Activated effector memory CD4-positive, alpha-beta T cell treated with anti-CD3 and anti-CD28 coated beads, Interleukin-2, amount 50 U/mL, for 16 hours (primary cell): ENCODE measurements at places on chromosomes 11 and 22.

- no peak for DNase-seq
These were observed 32.0 kb downstream of the TMEM123 start for GRCh38 chr11:102420547-102420946.

DNA sequence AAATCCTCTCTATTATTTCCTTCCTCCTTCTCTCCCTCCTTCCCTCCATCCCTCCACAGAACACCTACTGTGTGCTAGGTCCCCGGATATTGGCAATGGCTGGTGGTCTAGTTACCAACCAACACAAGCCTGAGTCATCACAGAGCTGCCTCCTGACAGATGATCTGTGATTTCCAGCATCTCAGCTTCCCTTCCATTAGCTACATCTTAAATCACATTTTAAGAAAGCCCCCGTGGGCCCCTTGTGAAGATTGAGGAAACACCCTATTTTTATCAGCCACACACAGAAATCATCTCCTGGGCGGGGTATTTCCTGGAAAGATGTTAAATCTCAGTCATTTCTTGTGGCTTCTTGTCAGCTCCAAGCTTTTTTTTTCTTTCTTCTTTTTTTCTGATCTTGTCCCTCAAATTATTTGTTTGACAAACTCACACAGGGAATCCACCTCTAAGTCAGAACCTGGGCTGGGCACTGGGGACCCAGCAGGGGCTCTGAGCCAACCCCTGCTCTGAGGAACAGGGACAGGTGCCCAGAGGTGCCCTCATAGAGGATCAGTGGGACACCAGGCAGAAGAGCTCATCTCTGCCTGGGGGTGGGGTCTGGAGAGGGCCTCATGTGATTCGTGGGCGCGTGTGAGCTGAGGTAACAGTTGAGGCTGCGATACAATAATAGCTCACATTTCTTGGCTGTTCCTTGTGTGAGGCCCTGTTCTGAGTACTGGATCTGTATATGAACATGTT is 42.4 kb downstream of the CACNA1I start:
- no peak for DNase-seq

DNA sequence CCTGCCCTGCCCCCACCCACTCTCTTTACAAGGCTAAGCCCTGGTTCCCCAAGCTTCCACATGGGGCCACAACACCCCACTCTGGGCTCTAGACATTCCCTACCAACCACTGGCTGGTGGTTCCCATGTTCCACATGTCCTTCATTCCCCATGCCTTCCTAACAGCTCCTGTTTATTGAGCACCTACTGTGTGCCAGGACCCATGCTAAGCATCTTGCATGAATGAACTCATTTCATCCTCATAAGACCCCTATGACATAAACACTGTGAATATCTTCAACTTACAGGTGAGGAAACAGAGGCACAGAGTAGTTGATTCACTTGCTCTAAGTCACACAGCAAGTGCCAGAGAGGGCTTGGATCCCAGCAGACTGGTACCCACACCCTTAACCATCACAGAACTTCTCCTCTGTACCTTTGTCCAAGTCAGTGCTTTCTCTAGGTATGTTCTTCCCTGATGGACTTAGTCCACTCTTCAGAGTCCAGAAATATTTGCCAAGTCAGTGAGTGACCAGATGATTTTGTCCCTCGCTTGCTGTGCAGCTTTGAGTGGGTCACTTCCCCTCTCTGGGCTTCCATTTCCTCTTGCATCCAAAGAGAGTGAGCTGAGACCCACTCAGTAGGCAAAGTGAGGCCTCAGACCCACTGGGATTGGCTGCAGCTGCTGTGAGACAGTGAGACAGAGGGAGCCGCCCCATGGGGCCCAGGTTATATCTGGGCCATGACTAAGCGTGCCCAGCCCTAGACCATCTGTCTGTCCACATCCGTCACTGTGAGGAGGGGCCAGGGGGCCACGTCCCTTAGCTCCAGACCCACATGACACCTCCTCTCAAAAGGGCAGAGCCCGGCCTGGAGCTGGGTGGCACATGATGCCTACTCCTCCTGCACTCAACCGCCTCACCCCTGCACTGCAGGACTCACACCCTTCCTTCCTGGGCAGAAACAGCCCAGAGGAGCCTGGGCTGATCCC is 132.4 kb downstream of the MN1 start:
- no peak for DNase-seq

DNA sequence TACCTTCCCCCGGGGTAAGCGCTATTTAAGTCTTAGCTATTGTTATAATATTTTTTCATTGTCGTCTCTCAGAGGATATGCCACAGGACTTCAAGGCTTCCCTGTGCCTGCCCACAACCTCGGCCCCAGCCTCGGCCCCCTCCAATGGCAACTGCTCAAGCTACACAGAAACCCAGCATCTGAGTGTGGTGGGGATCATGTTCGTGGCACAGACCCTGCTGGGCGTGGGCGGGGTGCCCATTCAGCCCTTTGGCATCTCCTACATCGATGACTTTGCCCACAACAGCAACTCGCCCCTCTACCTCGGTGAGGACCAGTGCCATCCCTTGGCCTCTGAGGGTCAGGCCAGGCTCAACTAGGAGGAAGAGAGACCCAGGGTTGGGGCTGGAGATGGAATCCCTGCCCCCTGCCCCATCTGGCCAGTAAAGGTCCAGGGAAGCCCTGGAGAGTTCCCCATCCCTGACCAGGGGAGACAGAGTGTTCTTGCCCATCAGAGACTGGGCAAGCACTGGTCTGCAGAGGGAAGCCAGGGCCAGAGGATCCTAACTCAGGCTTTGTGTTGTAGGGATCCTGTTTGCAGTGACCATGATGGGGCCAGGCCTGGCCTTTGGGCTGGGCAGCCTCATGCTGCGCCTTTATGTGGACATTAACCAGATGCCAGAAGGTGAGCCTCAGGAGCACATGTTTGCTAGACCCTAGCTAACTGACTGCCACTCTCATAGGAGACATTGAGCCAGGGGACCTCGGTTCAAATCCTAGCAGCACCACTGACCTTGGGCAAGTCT is 18.4 kb downstream of the SLCO2B1 start:
- DNase-seq, result no peak

DNA sequence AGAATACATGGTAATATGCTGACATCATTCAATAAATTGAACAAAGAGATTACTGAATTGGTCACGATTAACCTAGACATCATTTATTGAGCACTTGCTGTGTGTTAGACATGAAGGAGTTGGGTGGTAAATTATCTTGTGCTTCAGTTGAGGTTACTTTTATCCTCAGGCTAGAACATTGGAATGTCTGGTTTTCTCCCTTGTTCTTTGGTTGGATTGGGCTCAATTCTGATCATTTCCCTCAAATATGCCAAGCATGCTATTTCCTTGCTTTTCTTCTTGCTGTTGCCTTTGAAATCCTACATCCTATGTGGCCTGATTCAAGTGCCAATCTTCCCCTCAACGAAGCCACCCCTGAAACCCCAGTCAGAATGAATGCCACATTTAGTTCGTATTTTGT is 65.8 kb downstream of the DEUP1 start:
- DNase-seq, result no peak

- no peak for DNase-seq
These were observed 13.5 kb downstream of the ZBED5 start for GRCh38 chr11:10844356-10844755.

- DNase-seq, result no peak
These were observed 125.9 kb downstream of the CCDC81 start for GRCh38 chr11:86500500-86501140.

- DNase-seq, result no peak
These were observed 64.5 kb downstream of the SHISAL1 start for GRCh38 chr22:44247923-44248892.

DNA sequence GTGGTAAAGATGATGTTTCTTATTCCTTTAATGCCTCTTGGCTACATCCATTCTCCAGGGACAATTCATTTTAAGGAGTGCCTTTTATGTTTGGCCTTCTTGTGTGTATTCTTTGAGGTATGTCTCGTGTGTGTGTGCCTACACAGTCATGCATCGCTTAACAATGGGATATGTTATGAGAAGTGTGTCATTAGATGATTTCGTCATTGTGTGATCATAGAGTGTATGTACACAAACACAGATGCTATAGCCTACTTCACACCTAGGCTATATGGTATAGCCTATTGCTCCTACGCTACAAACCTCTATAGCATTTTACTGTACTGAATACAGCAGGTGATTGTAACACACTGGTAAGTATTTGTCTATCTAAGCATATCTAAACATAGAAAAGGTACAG is 23.0 kb downstream of the ZNF202 start:
- no peak for DNase-seq

DNA sequence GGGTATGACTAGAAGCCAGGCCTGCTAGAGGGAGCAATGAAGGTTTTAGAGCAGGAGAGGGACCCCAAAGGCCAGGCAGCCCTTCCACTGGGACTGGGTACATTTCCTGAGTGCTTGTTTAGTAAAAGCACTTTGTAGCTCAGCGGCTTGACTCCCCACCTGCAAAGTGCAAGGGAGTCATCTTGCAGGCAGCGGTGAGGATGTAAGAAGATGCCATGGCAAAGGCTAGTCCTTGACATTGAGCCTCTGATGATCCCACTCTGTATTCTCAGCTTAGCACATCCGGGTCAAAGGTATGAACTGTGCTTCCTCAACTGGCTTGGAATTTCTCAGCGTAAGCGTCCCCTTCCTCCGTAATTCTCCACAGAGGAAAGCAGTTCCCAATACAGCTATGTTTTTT is 3.1 kb upstream of the UBE2L3 start:
- no peak for DNase-seq

DNA sequence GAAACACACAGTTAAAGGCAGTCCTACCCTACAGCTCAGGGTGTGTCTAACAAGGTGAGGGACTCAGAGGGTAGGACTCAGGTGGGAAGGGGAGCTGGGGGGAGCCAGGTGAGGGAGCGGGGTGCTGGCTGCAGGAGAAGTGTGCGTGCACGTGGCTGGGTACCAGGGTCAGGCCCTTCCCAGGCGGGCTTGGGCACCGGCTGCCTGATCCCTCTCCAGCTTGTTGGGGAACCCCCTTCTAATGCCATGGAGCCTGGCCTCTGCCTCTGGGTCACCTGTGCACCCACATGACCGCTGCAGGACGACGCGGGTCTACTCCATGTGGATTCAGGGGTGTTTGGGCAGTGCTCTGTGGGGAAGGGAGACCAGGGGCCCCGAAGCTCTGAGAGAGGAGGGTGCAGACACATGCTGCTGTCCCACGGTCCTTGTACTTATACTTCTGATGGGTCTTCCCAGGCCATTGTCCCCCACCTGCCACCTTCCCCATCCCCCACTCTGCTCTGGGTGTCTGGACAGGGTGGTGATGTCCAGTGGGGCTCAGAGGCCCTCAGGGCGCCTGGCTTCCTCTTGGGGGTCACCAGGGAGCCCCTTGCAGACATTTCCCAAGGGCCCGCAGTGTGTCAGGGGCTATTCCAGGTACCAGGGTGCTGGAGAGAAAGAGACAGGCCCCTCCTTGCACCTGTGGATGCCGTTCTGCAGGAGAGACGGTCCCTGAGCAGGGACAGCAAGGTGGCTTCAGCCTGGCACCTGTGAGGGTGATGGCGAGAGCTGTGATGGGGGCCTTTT is 10.4 kb upstream of the MRGPRD start:
- peak; percentile 42 for DNase-seq

DNA sequence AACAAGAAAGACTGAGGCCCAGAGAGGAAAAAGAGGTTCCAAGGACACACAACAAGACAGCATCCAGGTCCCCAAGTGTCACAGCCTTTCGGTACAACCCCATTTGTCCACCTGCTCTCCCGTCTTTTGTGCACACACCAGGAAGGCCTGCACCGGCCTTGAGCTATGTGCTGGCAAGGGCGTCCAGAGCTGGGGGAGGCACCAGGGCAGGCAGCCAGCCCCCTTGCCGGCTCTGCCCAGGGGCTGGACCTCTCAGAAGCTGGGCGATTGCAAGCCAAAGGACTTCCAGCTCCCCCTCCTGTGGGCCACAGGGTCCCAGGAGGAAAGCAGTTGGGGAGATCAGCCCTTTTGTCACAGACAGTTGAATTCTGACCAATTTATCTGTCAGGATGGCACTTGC is 210.5 kb downstream of the MN1 start:
- DNase-seq, result no peak

DNA sequence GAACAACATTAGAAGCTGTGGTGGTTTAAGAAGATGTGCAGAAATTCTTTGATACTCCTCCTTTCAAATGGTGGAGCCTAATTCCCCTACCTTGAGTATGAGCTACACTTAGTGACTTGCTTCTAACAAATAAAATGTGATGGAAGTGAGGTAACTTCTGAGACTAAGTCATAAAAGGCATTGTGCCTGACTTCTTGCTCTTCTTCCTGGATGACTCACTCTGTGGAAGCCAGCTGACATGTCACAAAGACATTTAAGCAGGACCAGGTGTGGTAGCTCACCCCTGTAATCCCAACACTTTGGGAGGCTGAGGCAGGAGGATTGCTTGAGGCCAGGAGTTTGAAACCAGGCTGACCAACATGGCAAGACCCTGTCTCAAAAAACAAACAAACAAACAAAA is 3.9 kb upstream of the PLA2G3 start:
- no peak for DNase-seq

DNA sequence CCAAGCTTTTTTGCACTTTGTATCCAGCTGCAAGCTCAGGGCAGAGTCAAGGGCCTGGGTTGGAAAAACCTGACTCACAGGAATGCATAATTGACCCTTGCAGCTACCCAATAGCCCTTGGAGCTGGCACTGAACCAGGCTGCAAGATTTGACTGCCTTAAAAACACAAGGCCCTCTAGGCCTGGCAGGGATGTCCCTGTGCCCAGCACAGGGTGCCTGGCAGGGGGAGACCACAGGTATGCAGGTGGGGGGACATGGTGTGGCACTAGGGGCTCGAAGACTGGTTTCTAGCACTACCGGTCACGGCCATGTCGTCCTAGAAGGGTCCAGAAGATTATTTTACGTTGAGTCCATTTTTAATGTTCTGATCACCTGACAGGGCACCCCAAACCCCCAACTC is 30.2 kb downstream of the SBF1 start:
- no peak for DNase-seq

DNA sequence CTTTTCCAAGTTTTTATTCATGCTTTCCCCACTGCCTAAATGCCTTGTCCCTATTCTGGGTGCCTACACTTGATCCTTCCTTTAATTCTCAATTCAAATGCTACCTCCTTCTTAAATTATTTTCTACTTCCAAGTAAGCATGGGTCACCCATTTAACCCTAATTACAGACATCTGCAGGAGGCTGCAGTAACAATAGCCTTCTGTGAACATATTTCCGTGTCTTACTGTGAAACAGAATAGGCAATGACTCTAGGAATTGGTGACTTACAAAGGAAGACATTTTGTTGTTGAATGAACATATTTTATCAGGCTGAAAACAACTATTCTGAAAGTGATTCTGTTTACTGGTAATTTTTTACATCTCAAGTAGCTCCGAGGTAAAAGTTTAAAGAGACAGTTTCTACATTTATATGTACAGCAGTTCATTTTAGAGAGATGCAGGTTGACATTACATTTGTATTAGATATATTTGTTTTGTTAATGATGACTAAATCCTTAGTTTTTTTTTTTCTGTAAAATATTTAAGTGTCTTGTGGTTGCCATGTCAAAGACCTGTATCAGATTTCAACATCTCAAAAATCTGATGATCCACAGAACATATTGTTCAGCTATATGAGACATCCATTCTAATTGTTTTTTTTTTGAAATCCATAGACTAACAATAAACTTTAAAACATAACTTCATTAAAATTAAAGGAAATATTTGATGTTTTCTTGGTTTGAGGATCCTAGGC is 316.8 kb downstream of the CASP12 start:
- no peak for DNase-seq

- DNase-seq, result no peak
These were observed 41.9 kb upstream of the PCF11 start for GRCh38 chr11:83115026-83115425.
